ENCODE measurements at places on chromosomes 11 and 22.

GRCh38 chr22:30838111-30838510, 130.5 kb downstream of the MORC2 start:
- no peak for DNase-seq

GRCh38 chr22:45308957-45309421, 745 bp upstream of the FAM118A start:
- no peak for DNase-seq

DNA sequence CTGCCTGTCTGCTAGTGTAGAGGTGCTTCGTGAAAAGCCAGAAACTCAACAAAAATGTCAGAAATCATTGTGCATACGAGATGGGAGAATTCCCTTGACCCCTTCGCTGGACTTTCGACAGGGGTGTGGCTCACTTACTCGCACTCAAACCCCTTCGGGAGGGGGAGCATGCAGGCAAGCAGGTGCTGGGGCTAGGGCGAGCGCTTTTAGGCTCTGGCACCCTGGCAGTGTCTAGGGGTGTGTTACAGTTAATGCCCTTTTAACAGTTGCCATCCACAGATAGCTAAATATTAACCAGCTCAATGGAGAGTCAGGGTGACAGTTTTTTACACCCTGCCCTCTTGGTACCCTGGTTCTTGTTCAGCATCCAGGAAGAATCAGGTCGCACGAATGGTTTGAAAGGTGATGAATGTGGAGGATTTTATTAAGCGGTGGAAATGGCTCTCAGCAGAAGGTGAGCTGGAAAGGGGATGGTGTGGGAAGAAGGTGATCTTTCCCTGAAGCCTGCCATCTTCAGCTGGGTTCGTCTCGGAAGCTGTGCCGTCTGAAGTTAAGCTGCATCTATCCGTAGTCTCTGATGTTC, 59.6 kb upstream of the SHANK2 start:
- DNase-seq: no peak

DNA sequence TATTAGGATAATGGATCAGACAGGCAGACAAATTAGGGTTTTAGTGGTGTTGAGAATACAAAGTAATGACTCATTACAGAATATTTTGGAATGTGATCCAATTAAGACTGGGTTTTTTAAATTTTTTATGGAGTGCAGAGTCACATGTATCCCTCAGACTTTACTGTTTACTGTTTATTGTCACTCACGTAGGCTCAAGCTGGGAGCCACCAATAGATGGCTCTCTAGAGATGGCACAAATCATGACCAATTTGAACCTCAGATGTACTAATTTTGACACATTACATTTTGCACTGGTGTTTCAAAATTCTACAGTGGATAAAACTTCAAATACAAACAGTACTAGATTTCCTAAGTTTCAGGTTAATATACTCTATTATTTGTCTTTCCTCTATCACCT, 53.6 kb upstream of the ANO3 start:
- no peak for DNase-seq

DNA sequence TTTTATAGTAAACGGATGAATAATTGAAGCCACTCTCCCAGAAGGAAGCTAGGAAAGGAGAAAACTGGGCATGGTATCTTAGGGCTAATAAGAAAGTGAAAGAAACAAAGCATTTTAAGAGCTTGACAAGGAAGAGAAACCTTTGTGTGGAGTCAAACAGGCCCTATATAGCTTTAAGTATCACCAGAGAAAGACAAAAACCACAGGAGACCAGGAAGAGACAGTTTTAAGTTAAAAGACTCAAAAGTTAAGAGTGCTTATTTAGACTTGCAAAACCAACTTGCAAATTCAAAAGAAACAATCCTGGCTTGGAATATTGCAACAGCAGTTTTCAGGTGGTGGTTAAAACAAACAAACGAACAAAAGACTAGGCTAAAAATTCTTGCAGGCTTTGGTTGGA, 3.4 kb downstream of the PAK1 start:
- no peak for DNase-seq

- DNase-seq: peak; percentile 41
These were observed 2.2 kb downstream of the CPT1B start for GRCh38 chr22:50576070-50576469.

- DNase-seq: no peak
These were observed 1.1 kb downstream of the LRP4 start for GRCh38 chr11:46917109-46917761.

- DNase-seq: peak; percentile 5
These were observed at the start of gene FXYD2 for GRCh38 chr11:117824571-117825537. FXYD2 (minus strand) TSS chr11:117824744; CDS start chr11:117824678, 66 bp downstream.

- DNase-seq: no peak
These were observed 56.1 kb upstream of the NECTIN1 start for GRCh38 chr11:119785131-119785530.

DNA sequence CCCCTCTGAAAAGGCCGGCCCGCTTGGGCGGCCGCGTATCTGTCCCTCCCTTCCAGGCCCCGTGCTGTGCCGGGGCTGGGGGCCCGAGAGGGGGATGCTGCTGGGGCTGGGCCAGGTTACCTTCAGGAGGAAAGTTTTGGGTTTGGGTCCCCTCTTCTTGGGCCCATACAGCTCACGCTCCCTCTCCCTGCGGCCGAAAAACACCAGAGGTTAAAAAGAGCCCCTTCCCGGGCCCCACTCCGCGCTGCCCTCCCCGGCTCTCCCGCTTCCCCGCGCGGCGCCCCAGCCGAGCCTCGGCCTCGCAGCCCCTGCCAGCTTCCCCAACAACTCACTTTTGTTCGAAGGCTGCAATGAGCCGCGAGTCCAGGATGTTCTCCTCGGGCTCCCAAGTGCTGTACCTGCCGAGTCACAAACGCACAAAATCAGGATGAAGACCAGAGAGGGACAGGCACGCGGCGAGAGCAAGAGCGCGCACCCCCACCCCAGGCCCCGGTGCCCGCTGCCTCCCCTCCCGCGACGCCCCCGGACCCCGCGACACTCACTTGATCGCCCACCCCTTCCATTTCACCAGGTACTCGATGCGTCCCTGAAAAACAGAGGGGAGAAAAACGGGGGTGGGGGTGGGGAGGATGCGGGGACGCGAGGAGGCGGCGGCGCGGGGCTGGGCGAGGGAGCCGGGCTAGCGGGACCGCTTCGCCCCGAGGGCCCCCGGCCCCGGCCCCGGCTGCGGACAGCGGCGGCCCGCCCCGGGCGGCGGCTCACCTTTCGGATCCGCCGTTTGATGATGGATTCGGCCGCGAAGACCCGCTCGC, 450 bp downstream of the CBX6 start:
- DNase-seq: no peak

DNA sequence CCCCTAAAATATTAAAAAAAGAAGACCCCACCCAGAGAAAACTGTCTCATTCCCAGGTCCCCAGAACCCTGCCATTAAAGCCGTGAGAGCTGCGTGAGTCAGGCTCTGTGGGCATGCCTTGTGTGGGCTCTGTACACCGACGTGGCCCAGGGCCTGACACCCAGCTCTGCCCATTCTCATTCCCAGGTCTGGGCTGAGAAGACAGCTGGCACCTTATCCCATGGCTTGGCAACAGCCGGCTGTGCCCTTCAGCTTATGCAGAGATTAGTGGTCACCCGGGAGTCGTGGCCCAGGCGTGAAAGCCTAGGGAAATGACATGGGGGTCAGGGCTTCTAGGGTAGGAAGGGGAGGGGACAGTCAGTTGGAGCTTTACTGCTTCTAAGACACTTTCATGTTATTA, 31.9 kb downstream of the OTOG start:
- peak; percentile 5 for DNase-seq

GRCh38 chr22:18731075-18731666, 119.5 kb upstream of the RIMBP3 start:
- DNase-seq: no peak

GRCh38 chr11:64723907-64724862, 1.2 kb upstream of the NRXN2 start:
- no peak for DNase-seq

DNA sequence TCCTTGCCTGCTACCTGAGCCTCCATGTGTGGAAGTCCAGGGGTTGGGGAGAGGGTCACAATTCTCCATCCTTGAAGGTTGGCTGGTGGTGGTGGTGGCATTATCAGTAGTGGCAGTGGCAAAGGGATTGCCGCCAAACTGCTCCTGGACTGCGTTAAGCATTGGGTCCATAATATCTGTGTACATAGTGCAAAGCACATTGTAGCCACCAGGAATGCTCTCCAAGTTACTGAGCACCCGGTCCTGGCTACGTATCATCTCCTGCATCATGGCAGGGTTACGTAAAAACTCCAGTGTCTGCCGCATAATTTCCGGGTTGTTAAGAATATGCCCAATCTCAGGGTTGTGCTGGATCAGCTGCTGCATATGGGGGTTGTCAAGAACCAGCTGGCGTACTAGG, 1.2 kb downstream of the UBQLN3 start:
- DNase-seq: no peak

DNA sequence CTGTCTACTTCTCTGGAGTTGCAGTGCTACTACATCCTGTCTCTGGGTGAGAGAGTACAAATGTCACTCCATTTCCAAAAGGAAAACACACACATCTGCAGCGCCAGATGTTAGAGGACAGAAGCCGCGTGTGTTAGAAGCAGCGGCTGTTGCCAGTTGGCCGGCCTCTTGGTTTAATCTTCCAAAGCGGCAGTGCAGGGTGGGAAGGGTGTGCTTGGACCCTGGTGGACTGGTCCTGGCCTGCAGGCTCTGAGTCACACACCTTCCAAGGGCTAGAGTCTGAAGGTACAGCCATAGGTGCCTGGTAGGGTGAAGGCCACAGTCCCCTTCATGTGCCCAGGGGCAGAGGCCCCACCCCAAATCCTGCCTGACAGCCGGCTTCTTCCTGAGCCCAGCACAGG, 99.8 kb downstream of the CTTN start:
- DNase-seq: no peak

Data from WTC11 (cell line).